ENCODE measurements at places on chromosomes 4 and X.

DNA sequence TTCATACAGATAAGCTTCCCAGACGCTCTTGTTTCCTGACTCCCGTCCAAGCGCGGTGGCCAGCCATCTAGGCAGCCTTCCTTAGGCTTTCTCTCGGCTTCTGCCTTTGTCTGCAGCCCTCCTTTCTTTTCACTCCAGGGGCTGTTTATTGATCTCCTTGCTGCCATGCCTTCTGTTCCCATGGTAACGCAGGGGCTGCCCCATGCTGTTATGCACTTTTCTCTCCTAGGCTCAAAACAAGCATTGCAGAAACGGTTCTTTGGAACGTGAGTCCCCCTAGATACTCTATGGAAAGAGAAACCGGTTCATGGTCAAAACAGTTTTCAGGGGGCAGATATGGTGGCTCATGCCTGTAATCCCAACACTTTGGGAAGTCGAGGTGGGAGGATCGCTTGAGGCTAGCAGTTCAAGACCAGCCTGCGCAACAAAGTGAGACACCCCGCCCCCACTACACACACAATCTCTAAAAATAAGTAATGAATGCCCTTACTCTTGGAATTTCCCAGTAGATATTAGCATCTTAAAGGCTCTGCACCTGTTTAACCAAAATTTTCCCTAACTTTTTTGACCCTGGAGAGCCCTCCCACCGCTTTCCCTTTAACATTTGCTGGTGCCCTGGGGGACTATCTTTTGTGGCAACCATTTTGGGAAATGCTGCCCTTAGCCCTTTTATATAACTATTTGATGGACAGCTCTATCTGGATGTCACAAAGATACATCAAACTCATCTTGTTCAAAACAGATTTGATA is 53.9 kb upstream of the ZNF157 start:
- no peak for DNase-seq

DNA sequence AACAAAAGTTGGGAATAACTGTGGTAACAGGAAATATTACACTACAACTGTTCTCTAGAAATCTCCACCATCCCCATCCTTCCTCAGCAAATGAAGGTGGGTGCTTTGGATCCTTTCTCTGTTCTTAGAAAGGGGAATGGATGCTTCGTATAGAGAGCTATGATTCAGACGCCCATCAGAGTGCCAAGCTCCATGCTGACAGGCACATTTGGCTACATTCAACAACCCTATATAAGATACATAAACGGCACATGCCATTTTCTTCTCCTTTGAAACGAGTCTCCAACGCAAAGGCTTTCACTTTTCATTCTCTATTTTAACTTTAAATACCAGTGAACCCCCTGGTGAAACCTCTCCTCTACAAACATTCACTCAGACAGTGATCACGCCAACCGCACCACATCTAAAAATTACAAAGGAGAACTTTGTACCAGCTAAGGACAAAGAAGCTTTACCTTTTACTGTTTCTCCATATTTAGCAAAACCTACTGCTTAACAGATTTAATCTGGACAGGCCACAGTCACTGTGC is 172.5 kb downstream of the TSPAN5 start:
- no peak for DNase-seq

DNA sequence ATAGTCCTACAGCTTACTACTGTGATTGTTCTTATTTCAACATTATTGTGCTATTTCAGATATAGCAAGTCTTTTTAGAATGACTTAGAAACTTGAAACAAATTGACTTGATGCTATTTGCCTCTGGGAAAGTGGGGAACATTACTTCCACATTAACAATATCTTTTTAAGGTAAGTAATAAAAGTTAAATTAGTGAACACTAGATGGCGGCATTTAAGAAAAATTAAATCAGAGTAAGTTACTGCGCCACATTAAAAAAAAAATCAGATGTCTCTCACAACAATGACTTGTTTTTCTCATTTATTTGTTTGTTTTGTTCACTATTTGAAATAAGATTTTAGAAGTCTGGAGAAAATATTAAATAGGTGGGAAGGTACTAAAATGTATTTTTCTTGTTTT is 1026.9 kb upstream of the SLIT2 start:
- DNase-seq: no peak

GRCh38 chrX:122055979-122056715 is 1008.7 kb downstream of the GLUD2 start:
- DNase-seq: no peak

DNA sequence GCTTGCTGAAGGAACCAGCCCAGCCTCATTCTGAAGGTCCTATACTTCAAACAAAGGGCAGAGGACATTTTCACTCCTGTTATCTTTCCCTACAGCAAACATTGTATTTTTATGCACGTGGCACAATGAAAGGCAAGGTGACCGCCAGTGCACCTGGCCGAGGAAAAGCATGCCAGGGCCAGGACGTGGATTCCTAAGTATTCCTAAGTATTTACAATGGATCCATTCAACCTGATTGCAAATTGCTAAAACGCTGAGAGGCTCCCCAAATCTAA is 127.9 kb upstream of the FTHL17 start:
- no peak for DNase-seq

- no peak for DNase-seq
These were observed 13.5 kb downstream of the EMCN start for GRCh38 chr4:100504086-100504874.

GRCh38 chr4:125520258-125520990 is 205.7 kb downstream of the FAT4 start:
- DNase-seq: no peak

DNA sequence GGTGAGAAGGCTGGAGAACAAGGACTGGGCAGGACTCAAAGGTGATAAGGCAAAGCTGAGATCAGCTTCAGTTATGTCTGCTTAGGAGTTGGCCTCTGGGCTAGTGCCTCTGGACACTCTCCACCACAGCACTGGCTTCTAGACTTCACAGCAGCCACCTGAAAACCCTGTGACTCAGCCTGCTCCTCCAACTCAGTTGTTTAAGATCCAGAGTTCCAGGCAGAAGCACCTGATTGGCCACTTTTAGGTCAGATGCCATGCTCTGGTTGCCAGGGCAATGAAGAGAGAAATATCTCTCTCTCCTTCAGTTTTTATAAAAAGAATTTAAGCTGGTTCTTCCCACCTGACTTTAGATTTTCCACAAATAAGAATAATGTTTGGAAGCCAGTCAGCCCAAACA is 47.9 kb upstream of the BLTP1 start:
- no peak for DNase-seq

DNA sequence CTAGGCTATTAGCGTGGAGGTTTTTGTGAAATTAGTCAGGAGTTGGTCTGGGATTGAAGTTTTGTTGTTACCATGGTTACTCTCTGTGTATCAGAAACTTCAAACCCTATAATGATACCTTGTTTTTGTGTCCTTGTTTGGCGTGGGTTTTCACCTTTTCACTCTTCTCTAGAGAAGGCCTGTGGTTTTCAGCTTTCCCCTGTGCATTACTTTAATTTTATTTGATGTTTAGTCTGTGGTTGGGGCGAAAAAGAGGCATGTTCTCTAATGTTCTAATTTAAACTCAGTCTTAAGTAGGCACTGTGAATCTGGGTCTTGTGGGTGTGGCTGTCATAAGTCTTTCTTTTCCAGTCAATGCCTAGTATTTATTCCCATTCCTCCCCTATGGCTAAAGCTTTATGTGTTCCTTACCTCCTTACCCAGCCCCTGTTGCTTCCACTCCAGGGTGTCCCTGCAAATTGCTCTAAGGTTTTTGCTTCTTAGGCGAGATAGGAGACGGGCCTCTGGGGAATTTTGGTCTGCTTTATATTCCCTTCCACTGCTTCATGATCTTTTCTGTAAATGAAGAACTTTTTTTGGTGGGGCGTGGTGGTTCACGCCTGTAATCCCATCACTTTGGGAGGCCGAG is 326.3 kb upstream of the ZCCHC13 start:
- DNase-seq: no peak

DNA sequence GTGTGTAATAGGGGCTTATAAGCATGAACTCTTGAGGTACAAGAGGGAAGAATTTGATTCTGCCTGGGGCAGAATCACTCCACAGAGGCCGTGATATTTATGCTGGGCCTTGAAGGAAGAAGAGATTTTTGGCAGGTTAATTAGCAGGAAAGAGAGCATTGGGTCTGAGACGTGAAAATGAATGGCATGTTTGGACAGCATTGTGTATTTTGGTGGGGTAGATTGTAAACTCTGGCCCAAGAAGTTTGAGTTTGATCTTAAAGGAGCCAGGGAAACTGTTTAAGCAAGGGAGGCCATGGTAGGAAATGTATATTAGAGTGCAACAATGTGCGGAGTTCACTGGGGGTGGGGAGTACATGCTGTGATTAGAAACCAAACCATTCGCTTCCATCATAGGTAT is 62.4 kb downstream of the NPNT start:
- DNase-seq: no peak

GRCh38 chr4:7581477-7581876 is 146.7 kb upstream of the PSAPL1 start:
- no peak for DNase-seq

GRCh38 chr4:146236216-146236615 is 21.9 kb downstream of the REELD1 start:
- DNase-seq: no peak

GRCh38 chr4:94571298-94571697 is 119.6 kb downstream of the PDLIM5 start:
- DNase-seq: no peak

DNA sequence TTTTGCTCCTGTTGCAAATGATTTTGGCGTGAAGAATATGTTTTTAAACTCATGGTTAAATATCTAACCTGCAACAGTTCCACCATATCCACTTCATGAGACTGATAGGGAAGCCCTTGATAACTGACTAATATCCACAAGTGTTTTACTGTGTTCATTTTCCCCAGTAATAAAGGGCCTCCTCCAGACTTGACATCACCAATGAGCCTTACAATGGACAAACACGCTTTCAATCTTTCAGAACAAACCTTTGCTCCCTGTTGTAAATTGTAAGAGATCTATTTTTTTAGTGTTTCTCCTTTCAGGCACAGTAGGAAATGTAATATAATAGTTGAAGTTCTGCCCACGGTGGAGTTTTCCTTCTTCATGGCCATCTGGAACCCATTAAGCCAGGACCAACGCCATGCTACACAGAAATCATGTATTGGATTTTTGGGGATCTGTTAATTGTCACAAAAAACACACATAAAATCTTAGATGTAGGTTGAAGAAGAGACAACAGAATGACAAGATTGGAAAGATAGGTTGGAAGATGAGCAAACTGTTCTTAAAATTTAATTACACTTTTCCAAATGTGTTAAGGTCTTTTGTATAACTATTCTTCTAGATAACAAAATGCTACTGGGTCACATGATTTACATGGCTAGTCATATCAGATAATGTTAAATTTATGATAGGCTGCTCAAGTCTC is 1030.1 kb downstream of the FSTL5 start:
- no peak for DNase-seq

DNA sequence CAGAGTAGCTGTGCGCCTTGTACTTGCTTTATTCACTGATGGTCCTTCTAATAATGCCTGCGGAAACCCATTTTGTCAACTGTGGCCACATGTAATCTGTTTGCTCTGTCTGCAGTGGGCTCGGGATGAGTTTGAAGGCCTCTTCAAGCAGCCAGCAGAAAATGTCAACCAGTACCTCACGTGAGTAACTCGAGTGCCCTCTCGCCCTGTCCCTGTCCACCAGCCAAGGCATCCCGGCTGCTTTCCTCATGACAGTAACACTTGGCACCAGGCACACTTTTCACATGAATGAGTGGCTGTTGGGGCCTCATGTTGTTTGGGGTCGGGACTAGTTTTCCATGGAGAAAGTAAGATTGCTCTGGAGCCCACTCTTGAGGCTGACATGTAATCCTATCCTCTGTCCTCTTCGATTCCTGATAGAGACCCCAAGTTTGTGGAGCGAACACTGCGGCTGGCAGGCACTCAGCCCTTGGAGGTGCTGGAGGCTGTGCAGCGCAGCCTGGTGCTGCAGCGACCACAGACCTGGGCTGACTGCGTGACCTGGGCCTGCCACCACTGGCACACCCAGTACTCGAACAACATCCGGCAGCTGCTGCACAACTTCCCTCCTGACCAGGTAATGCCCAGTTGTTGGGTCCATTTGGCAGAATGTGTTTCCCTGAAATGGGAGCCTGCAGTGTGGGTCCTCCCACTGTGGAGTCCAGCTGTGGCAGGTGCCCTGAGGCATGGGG is 8.8 kb upstream of the CDK16 start:
- no peak for DNase-seq

DNA sequence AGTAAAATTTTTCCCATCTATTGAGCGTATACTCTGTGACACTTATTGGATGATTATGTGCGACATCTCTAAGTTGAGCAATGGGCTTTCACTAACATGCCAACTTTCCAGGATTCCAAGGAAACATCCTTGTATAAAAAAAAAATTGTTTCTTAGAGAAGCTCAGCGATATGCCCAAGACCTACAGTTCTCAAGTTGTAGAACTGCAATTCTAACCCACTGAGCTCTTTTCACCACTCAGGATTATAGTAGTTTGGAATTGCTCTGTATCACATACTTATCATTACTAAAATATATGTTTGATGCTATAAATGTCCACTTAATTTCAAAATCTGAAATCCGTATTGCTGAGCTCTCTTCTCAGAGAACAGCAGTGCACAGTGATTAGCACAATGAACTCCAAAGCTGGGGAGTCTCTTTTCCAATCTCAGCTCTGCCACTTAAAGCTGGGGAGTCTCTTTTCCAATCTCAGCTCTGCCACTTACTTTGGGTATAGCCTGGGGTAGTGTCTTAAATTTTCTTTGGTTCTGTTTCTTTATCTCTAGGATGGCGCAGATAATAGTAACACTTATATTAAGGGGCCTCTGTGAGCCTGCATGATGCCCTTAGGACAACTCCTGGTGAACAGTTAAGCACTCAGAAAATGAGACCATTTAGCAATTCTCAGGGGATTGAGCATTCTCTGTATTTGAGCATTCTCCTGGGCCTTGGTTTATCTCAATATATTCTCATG is 1722.2 kb upstream of the AGA start:
- DNase-seq: no peak

- no peak for DNase-seq
These were observed 147.2 kb upstream of the WDFY3 start for GRCh38 chr4:85113706-85114105.

DNA sequence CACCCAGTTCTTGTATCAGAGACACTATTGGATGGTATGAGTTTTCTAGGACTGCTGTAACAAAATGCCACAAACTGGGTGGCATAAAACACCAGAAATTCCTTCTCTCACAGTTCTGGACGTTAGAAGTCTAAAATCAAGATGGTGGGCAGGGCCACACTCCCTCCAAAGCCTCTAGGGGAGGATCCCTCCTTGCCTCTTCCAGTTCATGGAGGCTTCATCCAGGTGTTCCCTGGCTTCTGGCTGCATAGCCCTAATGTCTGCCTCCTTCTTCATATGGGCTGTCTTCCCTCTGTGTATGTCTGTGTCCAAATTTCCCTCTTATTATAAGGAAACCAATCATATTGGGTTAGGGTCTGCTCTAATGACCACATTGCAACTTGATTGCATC is 38.4 kb upstream of the RASL11B start:
- DNase-seq: no peak

Data from stimulated activated CD8-positive, alpha-beta memory T cell treated with anti-CD3 and anti-CD28 coated beads, Interleukin-12 subunit alpha, Interleukin-12 subunit beta, amount 100 ng/mL, for 1 hour (primary cell).